ENCODE measurements at places on chromosomes 2 and 18. TPM values are rescaled to one million over a fixed set of nuclear protein-coding genes. Genes with fewer than 3 reads are reported as not detected.

GRCh38 chr2:223725494-223725893 lies 111.9 kb downstream of the AP1S3 start:
- DNase-seq: no peak

The ABCB11 gene
- not detected for total RNA-seq

DNA sequence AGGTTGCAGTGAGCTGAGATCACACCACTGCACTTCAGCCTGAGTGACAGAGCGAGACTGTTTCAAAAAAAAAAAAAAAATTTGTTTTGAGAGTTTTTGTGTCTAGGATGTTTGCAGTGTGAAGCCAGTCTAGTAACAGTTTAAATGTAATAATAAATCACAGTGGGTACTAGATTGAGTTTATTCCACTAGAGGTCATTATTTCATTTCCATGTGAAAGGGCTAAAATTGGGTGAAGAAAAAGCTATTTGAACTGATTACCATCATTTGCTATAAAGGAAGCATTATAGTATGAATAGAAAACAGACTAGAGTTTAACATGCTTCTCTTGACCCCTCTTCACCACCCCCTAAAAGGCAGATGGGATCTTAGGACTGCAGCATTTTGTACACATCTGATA lies 20.3 kb downstream of the SNRPD1 start:
- DNase-seq: no peak

DNA sequence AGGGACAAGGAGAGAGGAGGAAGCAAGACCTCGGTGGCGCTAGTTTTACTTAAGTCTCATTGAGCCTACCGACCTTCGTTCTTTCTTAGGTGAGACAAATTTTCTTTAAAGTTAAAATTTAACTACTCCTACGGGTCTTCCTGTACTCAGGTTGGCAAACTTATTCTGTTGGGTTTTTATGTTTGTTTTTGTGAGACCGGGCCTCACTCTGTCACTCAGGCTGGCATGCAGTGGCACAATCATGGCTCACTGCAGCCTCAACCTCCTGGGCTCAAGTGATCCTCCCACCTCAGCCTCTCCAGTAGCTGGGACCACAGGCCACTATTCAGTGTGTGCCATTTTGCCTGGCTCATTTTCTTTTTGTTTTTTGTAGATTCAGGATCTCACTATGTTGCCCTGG lies 189.0 kb downstream of the TNS1 start:
- DNase-seq: no peak

Measured in activated naive CD8-positive, alpha-beta T cell treated with anti-CD3 and anti-CD28 coated beads for 36 hours (primary cell).